ENCODE measurements at places on chromosomes 13 and 19.

GRCh38 chr13:101425623-101426022 lies 9.3 kb upstream of the NALCN start:
- no peak for DNase-seq

GRCh38 chr13:23571431-23571830 lies 1.2 kb downstream of the TNFRSF19 start:
- DNase-seq = no peak

GRCh38 chr13:88136098-88136790 lies 465.1 kb downstream of the SLITRK5 start:
- DNase-seq = no peak

DNA sequence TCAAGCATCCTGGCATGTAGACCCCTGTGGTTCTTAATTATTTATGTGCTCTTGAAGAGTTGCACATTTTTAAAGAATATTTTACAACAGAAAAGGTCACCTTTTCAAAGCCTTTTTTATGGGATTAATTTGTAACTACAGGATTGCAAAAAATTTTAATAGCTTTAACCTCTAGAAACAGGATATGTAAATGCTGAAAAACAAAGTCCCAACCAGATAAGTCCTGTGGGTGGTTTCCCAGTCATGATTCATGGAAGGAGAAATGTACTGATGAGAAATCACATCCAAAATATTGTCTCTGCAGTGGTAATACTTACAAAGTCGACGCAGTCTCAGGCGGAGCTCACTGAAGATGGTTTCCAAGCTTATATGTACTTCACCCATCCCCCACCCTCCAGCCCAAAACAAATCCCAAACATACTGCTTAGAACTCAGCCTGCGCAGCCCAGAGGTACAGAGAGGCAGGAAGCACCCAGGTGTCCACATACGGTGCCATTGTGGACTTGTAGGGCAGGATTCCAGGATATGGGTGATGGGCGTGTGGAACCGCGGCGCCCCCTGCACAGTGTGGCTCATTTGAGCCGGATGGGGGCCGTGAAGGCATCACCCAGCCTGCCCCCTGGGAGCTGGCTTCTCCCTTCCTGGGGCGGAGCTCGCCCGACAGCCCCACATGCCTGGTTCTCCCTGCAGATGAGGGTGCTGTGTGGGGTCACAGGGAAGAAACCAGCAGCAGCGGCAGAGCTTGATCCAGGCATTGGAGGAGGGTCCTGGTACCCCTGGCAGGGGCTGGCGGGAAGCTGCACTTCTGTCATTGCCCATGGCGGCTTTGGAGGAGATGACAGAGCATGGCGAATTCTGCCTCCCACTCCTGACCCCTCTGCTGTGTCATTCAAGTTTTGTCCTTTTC lies 101.2 kb downstream of the ATP11A start:
- no peak for DNase-seq

DNA sequence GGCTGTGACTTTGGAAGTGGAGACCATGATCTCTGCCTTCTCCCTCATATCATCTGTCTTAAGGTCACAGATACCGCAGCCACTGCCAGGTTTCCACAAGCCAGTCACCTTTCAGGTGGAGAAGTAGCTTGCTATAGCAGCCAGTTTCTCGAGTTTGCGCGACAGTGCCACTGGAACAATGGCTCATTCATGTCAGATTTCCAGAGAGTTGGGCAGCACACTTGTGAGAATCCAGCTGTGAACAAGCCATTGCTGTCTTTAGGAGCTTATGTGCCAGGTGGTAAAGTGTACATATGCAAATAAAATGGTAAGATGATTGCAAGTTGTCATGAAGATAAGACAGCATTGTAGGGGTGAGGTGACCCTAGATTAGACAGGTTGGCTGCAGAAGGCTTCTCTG lies 22.3 kb downstream of the GARRE1 start:
- peak; percentile 99 for DNase-seq

DNA sequence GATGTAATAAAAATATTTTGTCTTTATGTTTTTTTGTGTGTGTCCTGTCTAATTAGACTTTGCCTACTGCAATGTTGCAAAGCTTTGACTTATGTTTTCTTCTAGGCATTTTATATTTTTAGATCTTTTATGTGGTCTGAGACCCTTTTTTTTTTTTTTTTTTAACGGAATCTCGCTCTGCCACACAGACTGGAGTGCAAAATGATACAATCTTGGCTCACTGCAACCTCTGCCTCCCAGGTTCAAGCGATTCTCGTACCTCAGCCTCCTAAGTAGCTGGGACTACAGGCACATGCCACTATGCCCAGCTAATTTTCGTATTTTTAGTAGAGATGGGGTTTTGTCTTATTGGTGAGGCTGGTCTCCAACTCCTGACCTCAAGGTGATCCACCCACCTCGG lies 8.5 kb upstream of the ZNF304 start:
- no peak for DNase-seq

DNA sequence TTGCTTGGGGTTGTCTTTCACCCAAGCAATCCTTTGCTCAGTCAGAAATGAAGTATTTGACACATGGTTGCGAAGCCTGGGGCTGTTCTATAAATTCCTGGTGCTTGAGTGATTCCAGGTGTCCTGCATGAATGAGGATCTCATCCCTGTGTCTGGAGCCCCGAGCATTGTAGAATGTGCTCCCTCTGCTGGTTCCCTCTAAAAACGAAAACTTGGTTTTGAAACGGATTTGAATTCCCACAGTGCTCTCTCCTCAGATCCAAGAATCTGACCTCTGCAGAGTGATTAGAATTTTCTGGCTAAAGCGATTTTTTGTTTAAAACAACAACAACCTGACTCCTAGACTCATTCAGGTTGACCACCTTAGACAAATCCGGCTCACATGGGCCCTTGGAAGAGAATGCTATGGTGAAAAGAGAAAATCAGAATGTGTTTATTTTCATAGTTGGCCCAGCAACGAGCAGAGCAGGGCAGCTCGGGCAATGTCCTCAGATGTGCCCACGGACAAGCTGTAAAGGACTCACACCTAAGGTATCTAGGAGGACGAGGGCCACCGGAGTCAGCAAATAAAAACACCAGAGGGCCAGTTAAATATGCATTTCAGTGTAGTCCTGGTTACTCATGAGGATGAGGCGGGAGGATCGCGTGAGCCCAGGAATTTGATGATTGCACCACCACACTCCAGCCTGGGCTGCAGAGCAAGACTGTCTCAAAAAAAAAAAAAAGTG lies 8.7 kb upstream of the ATP12A start:
- DNase-seq = peak; percentile 81

DNA sequence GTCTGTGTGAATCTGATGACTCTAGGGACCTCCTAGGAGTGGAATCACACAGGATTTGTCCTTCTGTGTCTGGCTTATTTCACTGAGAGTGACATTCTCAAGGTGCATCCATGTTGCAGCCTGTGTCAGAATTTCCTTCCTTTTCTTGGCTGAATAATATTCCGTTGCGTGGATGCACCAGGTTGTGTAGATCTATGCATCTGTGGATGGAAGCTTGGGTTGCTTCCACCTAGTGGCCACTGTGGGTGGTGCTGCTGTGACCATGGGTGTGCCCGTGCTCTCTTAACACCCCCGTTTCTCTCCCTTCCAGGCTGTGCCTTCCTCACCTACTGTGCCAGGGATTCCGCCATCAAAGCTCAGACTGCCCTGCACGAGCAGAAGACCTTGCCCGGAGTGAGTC lies 26.2 kb downstream of the CELF5 start:
- DNase-seq = no peak

- no peak for DNase-seq
These were observed 28.6 kb downstream of the AKT2 start for GRCh38 chr19:40256512-40256911.

- DNase-seq = no peak
These were observed 240.6 kb downstream of the GGACT start for GRCh38 chr13:100347968-100348367.

DNA sequence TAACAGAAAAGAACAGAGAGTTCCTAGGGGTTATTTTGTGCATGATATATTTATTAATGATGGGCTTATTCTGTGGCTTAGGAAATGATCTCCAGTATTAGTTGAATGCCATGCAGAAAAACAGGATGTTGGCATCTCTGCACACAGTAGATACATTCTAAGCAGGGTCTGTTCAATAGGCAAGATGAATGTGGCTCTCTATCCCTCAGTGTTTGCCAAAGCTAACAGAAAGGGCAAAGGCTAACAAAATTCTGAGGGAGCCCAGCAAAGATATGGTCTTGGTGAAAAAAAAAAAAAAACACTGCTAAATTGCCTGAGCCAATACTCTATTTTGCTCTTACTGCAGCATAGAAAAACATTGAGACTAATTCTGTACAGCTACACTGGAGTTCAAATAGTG lies 1095.8 kb downstream of the UQCRFS1 start:
- no peak for DNase-seq

GRCh38 chr19:19232261-19232721 lies 20.5 kb downstream of the NCAN start:
- no peak for DNase-seq

DNA sequence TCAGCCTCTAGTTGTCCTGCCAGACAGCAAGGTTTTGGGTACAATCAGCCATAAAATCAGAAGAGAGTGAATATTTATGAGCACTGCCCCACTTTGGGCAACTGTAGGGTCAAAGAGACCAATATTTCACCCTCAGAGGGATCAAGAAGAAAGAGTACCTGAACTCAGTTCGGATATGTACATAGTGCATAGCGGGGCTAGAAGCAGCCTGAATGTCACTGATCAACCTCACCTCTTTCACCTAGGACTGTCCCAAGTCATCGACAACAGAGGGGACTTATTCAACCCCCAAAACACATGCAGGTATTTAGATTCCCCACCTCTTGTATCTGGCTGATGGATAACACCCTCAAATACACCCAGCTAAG lies 446.9 kb downstream of the COG6 start:
- no peak for DNase-seq

DNA sequence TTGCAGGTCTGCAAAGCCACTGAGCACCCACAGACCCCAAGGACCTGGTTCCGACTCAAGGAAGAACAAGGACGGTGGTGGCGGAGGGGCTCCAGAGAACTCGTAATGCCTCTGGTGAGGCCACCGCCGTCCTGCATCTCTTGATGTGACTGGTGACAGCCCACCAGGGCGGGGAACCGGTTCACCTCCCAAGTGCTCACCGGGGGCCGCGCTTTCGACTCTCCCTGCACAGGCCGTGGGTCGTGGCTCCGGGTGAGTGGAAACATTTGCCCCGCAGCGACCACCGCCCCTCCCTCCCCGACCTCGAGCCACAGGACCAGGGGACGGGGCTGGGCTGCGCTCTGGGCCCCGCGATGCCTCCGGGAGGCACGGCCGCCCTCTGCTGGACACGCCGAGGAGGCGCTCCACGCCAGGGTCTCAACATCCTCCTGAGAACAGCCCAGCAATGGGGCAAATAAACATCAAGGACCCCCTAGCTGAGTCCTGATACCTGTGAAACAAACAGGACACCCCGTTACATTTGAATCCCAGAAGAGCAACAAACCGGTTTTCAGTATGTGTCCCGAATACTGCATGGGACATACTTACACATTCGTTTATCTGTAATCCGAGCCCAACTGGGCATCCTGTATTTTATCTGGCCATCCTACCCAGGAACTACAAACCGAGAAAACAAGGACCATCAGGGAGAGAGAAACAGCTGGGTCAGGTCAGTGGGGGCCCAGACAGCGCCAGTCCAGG lies 3.9 kb upstream of the PLPP2 start:
- DNase-seq = peak; percentile 59

- DNase-seq = no peak
These were observed 22.0 kb downstream of the POSTN start for GRCh38 chr13:37576601-37577000.

GRCh38 chr13:77508959-77509620 lies 26.4 kb upstream of the SCEL start:
- DNase-seq = no peak

DNA sequence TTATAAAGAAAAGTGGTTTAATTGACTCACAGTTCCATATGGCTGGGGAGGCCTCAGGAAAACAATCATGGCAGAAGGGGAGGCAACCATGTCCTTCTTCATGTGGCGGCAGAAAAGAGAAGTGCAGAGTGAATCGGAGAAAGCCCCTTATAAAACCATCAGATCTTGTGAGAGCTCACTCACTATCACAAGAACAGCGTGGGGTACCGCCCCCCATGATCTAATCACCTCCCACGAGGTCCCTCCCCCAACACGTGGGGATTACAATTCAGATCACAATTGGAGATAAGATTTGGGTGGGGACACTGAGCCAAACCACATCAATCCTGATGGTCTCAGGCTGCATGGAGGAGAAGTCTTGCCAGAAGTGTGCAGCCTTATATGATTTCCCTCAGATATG lies 26.0 kb downstream of the TM9SF2 start:
- DNase-seq = no peak

DNA sequence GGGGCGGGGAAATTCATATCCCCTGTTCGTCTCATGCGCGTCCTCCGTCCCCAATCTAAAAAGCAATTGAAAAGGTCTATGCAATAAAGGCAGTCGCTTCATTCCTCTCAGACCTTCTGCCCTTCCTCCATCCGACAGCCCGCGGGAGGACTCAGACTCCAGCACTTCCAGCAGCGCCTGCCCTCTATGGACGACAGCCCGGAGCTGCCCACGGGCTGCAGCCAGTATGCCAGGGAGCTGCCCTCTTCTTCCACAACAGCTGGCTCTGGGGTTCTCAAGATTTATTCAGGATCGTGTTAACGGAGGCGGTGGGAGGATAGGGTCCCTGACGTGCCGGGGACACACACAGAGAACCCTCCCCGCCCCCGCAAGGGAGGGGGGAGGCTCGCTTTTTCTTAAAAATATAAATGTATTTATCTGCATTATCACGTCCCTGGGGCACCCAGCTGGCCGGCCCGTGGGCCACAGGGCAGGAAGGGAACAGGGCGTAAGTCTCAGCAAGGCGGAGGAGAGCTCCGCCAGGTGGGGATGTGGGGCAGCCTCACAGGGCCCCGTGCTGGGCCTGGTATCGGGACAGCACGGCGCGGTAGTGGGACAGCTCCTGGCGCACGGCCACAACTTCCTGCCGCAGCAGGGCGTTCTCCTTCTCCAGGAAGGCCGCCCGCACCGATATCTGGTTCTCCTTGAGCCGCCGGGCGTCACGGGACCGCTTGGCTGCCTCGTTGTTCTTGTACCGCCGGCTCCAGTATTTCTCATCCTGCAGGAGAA lies 6.7 kb downstream of the DBP start:
- DNase-seq = no peak

DNA sequence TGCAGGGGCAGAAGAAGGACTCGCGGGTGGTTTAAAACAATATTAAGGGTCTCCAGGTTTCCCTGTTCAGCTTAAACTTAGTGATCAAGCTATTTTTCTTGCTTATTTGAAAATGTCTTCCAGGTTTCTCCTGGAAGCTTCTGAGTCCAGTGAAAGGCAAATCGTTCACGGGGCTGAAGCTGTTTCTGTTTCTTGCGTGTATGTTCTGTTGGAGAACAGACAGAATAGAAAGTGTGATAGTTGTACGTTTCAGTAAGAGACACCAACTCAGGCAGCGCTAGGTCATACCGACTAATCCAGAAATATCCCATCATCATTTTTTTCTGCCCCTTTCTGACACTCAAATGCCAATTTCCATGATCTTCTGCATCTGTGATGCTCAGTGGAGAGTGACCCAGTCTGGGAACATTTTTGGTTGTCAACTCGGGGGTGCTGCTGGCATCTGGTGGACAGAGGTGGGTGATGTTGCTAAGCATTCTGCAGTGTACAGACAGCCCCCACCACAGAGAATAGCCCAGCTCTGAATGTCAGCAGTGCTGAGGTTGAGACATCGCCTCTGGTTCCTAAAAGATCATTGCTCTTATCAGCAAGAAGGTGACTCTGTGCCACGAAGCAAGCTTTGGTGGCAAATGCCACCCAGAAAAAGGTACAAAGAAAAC lies 4.3 kb downstream of the KLF2 start:
- DNase-seq = no peak

All from NCI-H526 (cell line).